ENCODE measurements at places on chromosomes 5 and 9.

GRCh38 chr5:5350101-5350500 is 72.4 kb upstream of the ICE1 start:
- no peak for DNase-seq

DNA sequence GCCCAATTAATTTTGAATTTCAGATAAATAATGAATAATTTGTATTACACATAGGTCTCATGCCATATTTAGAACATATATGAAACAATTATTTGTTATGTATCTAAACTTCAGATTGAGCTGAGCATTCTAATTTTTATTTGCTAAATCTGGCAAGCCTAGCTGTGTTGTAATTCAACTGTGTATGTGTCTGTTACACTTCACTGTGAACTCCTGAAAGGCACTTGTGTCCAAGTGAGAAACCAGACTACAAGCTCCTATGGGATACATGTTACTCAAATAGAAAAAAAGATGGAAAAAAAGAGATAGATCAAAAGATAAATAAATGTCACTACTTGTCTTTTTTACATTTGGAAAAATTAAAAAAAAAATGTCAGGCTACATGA is 56.5 kb upstream of the ANKRD55 start:
- DNase-seq, result no peak

- no peak for DNase-seq
Measured at GRCh38 chr5:54460181-54460919, 4.9 kb downstream of the HSPB3 start.

DNA sequence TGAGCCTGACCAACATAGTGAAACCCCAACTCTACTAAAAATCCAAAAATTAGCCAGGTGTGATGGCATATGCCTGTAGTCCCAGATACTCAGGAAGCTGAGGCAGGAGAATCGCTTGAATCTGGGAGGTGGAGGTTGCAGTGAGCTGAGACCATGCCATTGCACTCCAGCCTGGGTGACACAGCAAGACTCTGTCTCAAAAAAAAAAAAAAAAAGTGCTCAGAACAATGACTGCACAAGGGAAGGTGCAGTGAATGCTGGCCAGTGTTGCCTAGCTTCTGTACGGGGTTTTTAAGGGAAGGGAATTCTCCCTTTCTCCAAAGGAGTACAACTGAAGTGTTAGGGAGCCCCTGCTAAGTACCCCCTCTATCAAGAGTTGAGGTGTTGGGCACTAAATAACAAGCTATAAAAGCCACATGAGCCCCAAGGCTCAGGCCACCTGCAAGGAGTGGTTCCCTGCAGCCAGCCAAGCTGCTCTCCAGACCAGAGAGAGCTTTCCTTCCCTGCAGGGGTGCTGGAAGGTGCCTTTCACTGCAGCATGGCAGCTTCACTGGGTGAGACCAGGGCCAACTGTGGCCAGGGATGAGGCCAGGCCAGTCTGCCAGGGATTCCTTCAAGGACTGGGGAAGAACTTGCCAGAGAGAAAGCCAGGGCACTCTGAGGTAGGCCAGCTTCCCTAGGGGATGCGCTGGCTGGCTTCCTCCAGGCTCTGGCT is 14.8 kb downstream of the GADD45G start:
- DNase-seq, result no peak

GRCh38 chr9:4517274-4517673 is 27.0 kb downstream of the SLC1A1 start:
- no peak for DNase-seq

- DNase-seq, result peak; percentile 62
Measured at GRCh38 chr5:62284946-62285891, 20.8 kb upstream of the KIF2A start.

GRCh38 chr5:172038167-172038566 is 31.7 kb upstream of the FBXW11 start:
- no peak for DNase-seq

- no peak for DNase-seq
Measured at GRCh38 chr9:98707166-98708102, 1.3 kb downstream of the GABBR2 start.

- no peak for DNase-seq
Measured at GRCh38 chr5:96716716-96717115, 54.5 kb downstream of the CAST start.

- no peak for DNase-seq
Measured at GRCh38 chr9:75903785-75904360, 13.4 kb downstream of the PCSK5 start.

- no peak for DNase-seq
Measured at GRCh38 chr9:32882705-32883104, 99.4 kb downstream of the TMEM215 start.

DNA sequence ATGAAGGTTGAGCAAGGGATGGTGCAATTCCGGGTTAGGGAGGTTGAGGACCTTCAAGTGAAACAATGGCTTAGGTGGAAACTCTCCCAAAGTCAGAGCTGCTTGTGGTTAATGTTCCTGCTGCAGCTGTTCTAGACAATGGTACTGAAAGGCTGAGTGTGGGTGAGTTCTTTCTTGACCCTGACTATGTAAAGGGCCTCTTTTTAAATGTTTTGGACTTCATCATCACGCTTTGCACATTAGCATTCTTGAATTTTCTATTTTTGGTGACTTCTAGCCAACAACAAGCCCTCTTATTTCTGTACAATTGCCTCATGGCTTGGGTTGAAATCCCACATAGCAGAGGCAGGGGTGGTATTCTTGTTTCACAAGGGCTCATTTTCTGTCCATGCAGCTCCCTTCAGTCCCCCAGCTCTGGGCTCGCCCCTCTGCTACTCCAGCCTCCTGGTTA is 136.3 kb upstream of the ANKRD55 start:
- DNase-seq, result no peak

DNA sequence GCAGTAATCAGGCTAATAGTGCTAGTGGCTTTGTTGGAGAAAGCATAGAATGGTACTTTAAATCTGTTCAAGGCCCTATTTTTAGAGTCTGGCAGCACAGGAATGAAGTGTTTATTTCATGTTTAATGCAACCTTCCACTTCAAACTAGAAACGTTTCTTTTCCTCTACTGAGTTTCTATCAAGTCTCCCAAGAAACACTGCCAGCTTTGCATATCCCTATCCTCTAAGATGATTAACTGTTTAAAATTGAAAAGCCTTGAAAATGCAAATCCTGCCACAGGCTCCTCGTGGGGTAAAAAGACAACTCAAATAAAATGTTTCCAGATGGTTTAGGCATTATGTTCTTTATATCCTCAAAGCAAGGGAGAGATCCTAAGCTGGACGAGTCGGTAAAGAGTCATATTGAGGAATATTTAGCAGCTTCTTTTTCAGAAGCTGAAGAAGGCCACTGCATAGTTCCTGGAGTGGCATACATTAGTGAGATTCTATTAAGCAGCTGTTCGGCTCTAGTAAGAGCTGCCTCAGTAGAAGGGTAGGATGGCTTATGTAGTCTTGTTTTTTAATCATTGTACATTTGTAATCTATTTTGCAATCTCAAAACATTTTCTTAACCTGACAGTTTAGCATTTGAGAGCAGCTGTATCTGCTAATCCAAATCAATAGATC is 251.2 kb downstream of the CHSY3 start:
- no peak for DNase-seq

- no peak for DNase-seq
Measured at GRCh38 chr5:77129391-77129990, 42.4 kb upstream of the ZBED3 start.

GRCh38 chr5:172659909-172660628 is 19.0 kb downstream of the NEURL1B start:
- no peak for DNase-seq

GRCh38 chr5:16992444-16992843 is 56.4 kb upstream of the MYO10 start:
- no peak for DNase-seq

DNA sequence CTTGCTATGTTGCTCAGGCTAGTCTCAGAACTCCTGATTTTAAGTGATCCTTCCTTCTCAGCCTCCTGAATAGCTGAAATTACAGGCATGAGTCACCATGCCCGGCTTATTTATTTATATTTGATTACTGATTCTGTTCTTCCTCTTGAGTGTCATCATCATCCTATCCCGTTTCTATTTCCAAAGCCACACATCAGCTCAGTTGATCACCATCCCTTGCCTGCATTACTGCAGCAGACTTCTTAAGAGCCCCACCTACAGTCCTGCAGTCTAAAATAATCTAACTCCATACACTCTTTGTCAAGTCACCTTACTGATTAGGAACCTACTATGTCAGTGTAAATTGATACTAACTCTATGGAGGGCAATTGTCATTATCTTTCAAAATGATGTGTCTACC is 138.9 kb upstream of the RAI14 start:
- no peak for DNase-seq

- no peak for DNase-seq
Measured at GRCh38 chr9:479304-479970, 264.8 kb downstream of the DOCK8 start.

DNA sequence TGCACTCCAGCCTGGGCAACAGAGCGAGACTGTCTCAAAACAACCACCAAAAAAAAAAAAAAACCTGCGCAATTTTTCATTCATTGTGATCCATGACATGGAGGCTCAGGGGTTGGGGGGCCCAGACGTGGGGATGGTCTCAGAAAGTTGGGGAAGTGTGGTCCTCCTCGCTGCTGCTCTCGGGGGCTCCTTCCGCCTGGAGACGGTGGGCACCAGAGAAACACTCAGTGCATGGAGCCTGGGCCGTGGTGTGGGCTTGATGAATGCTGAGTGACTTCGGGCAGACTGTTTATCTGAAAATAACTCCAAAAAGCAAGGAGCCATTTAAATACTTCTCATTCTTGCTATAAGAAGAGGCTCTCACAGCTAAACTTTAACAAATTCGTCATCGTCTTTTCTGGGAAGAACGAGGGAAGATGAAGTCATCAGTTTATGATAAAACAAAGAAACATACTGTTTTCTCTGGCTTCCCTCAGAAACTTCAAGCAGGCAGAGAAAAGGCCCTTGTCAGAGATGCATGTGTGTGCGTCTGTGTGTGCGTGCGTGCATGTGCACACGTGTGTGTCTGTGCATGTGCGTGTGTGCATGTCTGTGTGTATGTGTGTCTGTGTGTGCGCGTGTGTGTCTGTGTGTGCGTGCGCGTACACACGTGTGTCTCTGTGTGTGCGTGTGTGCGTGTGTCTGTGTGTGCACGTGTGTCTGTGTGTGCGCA is 35.0 kb downstream of the RASGEF1C start:
- DNase-seq, result no peak

GRCh38 chr9:109181284-109181683 is 14.2 kb upstream of the FRRS1L start:
- DNase-seq, result no peak

DNA sequence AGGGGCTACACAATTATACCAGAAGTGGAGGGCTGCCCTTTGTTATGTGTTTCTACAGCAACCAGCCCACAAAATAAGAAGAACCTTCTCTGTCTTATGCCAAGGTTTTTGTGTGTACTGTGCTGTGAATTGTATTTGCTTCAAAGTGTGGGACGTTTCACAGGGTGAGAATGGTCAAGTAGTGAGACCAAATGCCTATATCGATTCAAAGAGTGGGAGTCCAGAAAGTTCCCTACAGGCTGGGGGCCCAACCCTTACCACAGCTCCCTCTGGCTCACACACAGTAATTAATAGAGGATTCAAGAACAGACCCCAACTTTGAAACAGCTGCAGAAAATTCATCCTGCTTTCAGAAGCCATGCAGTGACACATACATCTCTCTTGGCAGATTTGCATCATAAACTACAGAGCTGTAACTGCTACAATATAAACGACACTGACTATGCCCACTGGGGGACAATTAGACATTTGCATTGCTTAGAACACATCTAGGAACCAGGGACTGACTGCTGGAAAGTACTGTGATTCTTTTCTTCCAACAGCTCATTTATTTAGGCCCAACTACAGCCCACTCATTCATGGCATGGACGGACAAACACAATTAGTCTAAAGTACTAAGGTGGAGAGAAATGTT is 12.8 kb downstream of the ENC1 start:
- DNase-seq, result no peak

DNA sequence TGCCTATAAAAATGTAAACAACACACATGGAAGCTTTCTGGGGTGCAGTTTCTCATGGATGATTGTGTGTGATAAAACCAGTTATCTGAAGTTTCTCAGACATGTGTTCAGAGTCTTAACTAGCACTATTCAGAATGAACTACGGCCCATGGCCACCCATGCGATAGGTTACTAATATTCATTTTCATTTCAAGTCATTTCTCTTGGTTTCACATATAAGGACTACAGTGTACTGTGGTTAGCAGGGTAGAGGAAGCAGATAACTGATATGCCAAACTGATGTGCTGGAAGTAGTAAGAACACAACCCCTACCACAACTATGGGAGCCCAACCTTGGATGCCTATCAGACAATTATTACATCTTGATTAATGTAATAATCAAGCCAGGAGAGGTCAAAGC is 372.1 kb downstream of the DTWD2 start:
- no peak for DNase-seq

DNA sequence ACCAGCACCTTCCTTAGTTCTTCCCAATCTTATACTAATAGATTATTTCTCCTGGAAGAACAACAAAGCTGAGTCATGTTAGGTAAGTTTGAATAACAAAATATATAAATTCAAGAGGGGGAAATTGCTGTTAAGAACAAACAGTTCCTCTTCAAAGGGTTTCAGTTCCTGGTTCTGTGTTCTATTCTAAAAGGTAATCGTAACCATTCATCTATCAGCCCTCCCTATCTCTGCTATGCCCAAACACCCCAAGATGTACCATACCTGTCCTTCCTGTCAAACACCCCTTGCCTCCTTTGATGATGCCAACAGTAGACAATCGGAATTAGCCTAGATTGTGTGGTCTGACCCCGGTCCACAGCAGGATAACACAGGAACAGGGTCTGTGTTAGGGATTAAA is 4.2 kb upstream of the RNF180 start:
- DNase-seq, result no peak

GRCh38 chr5:154214371-154215106 is 24.0 kb downstream of the GALNT10 start:
- DNase-seq, result peak; percentile 24

GRCh38 chr5:135071311-135071710 is 37.3 kb upstream of the PITX1 start:
- no peak for DNase-seq

GRCh38 chr5:76755779-76756637 is 40.1 kb downstream of the F2R start:
- DNase-seq, result no peak

Data from activated CD4-positive, alpha-beta T cell treated with anti-CD3 and anti-CD28 coated beads, Interleukin-2, amount 50 U/mL, for 24 hours (primary cell).